ENCODE measurements at places on chromosomes 13 and 19.

DNA sequence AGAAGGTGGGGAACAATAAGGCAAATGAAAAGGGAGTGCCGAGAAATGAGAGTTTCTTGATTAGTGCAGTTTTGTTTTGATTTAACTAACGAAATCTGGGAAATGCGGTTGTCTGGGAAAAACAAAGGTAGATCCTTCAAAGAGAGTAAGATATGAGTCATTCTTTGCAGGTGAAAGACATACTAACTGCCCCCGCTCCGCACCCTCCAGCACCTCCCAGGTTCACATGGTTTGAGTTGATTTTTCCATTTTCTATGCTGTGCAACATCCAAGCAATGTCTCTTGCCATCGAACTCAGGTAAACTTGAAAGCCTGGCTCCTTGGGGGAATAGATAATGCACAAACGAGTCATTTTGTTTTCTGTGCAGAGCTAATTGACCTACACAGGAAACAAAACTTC, 84.1 kb upstream of the KLF12 start:
- no peak for DNase-seq

- no peak for DNase-seq
Observed at GRCh38 chr13:113064534-113065405, 40.8 kb upstream of the F7 start.

GRCh38 chr19:36963280-36963679, 47.1 kb downstream of the ZNF568 start:
- no peak for DNase-seq

- no peak for DNase-seq
Observed at GRCh38 chr19:37507167-37507464, 377 bp downstream of the ZNF793 start.

DNA sequence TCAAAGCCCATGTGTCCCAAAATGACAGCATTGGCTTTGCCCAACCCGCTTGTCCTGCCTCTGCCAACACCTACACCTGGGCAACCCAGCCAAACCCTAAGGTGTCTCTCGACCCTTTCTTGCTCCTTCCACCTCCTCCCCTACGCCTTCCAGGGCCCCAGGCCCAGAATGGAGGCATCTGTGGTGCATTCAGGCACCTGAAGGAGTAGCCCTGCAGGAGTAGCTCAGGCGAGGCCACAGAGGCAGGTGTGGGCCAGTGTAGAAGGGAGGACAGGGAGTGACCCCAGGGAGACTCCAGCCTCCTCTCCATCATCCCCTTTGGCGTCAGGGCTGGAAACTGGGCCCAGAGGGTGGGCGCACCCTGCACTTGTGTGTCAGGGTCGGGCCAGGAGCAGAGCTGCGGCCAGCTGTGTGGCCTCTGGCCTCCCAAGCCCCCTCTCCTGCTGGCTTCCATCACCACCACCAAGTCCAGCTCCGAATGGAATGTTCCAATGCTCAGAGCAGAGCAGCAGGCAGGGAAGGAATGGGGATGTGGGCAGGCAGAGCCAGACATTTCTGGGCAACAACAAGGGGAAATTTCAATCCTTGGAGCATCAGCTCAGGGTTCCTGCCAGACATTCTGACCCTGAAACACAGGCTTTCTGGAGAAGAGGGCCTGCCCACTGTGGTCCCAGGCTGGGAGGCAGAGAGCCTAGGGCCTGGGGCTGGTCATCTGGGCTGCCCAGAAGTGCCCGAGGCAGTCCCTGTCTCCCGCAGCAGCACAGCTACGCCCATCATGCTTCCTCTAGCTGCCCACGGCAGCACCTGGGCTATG, 16.4 kb downstream of the PLEKHF1 start:
- DNase-seq = no peak

DNA sequence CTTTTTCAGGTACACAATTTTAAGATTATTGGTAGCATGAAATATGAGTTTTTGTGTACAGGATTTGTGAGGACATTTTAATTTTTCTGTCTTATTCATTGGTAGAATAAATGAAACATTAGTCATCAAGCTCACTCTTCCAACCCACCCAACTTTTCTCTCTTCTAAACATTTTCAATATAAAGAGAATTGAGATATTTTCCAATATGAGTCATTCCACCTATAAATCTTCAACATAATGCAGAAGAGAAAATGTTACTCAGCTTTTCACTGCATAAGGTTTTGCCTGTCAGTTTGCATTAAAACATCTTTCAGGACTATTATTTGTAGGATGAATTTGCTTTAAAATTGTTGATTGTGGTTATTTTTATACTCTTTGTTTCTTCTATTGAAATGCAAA, 330.7 kb downstream of the PCDH20 start:
- no peak for DNase-seq

- no peak for DNase-seq
Observed at GRCh38 chr19:18312092-18312534, 10.8 kb downstream of the LSM4 start.

- DNase-seq = no peak
Observed at GRCh38 chr13:75505327-75505726, 23.4 kb upstream of the TBC1D4 start.

- DNase-seq = no peak
Observed at GRCh38 chr13:35618565-35619083, 142.1 kb upstream of the MAB21L1 start.

DNA sequence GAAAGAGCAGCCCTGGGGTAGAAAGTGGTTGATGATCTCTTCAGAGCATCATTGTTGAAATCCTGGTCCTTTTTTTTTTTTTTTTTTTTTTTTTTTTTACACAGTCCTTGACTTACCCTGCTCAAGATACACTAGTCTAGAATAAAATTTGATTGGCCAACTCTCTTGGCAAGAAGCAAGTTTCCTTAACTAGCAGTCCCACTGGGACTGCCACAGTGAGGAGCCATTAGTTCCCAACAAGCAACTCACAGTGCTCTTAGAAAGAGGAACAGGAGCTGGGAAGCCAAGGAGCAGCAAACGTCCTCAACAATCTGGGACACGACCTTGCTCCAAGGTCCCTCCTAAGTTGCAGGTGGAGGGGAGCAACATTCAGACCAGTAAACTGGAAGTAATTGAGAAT, 47.9 kb upstream of the INTS6 start:
- DNase-seq = no peak
